ENCODE measurements at places on chromosomes 16 and 17.

DNA sequence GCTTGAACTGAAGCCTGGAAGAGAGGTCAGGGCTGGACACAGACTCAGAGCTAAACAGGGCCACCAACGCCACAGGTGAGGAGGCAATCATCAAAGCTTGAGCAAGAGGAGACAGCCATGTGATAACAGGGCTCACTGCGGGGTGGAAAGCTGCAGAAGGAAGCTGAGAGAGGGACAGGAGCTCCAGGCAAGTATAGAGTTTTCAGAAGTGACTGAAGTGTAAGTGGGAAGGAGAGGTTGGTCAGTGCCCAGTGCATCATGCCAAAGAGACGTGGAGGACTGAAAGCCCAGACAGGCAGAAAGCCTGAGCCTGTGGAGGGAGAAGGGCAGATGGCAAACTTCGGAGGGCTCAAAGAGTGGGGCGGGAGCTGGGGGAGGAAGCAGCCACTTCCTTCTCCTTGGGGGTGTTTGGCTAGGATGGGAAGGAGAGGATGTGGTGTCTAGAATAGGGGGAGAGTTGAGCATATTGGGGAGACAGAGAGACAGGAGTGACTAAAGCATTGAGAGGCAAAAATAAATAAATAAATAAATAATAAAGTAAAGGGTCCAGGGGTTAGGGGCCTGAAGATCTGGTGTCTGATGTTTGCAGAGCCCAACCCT is 2.6 kb downstream of the KIFC3 start:
- DNase-seq: no peak

DNA sequence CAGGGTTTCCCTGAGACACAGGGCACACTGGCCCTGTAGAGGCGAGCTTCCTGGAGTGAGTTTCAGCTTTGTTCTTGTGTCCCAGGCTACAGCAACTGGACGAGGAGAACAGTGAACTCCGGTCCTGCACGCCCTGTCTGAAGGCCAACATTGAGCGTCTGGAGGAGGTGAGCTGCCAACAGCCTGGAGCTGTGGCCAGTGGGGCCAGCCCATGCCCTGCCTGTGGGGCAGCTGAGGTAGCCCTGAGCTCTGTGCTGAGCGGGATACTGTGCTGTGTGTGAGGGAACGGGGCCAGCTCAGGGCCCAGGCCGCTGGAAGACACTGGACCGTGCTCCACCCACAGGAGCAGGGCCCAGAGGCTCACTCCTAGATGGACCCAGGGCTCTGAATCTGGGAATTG is 8.7 kb upstream of the CAPN15 start:
- DNase-seq: no peak

DNA sequence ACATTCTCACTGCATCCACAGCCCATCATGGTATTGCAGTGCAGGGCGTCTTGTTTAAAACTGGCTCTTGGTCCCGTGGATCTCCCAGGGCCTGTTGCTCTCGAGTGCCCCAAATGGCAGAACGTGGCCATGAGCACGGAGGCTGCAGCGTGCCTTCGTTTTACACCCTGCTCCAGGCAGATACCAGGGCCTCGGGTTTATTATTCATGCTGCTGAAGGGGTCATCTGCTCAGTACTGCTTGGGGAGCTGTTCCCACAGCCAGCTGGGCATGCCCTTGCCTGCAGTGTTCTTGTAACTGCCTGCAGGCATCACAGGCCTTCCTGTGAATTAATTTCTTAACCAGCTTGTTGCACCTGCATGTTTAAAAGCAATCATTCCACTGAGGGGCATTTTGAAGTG is 129.7 kb upstream of the CHMP6 start:
- peak; percentile 27 for DNase-seq

DNA sequence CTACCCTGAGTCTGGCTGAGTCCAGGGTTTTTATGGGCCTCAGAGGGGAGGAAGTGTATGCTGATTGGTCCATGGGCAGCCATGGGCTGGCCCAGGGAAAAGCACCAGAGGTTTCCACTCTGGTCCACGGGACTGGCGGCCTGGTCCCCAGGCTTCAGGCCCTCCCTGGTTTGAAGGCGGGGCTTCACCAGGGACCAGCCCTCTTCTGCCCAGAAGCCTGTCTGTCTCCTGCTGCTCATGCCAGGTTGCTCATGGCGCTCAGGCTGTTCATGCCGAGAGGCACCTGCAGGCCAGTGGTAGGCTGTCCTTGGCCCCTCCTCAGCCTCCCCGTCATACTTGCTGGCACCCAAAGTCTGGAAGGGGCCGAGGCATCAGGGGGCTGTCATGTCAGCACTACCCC is 45.0 kb upstream of the CLEC19A start:
- DNase-seq: no peak

GRCh38 chr17:45857977-45858708 is 13.5 kb downstream of the SPPL2C start:
- no peak for DNase-seq

GRCh38 chr16:61590577-61590976 is 445.7 kb downstream of the CDH8 start:
- DNase-seq: peak; percentile 27

DNA sequence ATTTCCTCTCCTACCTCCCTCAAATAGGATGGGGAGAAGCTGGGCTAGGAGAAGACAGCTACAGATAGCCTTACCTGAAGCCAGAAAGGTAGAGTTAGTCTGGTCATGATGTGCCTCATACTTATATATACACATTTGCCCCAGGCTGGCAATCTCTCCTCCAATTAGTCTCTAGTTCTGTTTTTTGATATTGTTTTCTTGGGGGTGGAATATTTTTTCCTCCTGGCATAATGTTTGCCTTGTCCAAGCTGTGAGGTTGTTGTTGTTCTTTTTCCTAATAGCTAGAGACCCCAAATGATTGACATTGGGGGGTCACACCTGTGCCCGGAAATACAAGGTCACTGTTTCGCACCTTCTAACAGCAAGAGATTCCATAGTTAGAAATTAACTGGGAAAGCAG is at the start of gene UMOD:
TSS of gene UMOD (minus strand) at position 101 of the 400 bp plus-strand sequence. CDS start 1,978 bp downstream, outside the sequence.
- DNase-seq: no peak

- DNase-seq: peak; percentile 46
Observed at GRCh38 chr16:68086336-68086841, 1.2 kb downstream of the NFATC3 start.

- no peak for DNase-seq
Observed at GRCh38 chr17:82884970-82885353, 45.1 kb upstream of the ZNF750 start.

GRCh38 chr16:81623365-81624102 is 155.6 kb upstream of the PLCG2 start:
- peak; percentile 69 for DNase-seq

DNA sequence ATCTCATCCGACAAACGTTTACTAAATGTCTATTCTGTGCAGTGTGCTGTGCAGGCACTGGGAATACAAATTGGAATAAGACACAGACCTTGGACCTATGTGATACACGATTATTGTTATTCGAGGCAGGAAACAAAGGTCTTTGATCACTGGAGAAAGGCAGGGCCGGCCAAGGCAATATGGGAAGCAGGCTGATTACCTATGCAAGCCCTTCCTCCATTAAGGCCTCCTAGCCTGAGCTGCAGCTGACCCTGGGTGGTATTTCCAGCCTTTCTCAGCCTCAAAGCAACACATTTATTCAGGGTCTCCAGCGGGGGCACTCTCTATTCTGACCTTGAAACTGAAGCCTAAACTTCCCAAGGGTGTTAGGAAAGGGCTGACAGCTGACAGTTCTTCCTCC is 13.4 kb downstream of the ST6GALNAC1 start:
- no peak for DNase-seq

DNA sequence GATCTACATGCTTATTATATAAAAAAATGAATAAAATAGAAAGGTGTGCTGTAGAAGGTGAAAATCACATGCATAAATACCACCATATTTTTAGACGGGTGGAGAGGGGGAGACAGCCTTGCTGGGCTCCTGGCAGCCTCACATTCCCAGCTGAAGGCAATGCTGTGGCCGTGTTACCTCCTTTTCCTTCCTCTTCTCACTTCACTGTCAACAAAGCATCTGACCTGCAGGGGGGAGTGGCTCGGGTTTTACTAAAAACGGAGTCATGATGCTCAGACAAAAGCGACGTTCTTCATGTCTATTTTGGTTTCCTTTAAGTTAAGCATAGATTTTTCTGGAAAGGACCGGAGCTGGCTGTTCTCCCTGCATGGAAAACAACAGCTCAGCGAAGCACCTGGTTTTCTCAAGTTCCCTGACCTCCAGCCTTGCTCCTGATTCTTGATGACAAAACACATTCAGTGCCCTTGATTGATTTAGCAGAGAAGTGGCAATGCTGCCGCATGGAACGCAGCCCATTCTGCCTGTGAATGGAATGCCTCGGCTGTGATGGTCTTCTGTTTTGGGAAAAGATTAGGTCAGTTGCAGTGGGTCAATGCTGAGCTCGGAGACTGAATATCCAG is 5.5 kb upstream of the RPTOR start:
- DNase-seq: peak; percentile 33

- DNase-seq: peak; percentile 22
Observed at GRCh38 chr16:88681084-88681680, 5.1 kb downstream of the SNAI3 start.

DNA sequence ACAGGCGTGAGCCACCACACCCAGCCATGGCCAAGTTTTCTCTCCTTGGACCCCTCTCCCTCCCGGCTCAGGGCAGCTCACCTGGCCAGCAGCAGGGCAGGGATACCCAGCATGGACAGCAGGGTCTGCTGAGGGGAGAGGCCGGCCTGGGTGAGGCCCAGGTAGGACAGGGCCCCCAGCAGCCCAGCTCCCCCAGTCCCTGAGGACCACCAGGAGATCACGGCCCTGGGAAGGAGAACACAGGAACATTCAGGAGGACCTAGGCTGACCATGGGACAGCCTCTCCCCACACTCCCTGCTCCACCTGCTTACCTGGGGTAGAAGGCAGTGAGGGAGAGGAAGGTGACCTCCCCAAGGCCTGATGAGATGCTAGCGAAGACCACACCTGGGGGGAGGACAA is 5.6 kb downstream of the CLN3 start:
- DNase-seq: no peak

DNA sequence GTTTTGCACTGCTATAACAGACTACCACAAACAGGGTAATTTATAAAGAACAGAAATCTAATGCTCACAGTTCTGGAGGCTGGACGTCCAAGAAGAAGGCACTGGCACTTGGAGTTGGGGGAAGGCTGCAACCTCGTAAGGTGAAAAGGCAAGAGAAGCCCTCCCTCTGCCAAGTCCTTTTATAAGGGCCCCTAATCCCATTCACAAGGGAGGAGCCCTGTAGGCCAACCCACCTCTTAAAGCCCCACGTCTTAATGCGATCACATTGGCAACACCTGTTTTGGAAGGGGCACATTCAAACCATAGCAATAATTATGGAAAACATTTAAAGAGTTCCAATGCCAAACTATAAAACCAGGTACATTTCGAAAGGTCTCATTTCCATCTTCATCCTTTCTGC is 5.2 kb downstream of the PKD1L3 start:
- DNase-seq: no peak

- no peak for DNase-seq
Observed at GRCh38 chr17:62630365-62631085, 3.1 kb downstream of the MRC2 start.

GRCh38 chr17:40399185-40399584 is 18.5 kb downstream of the TOP2A start:
- peak; percentile 76 for DNase-seq

- DNase-seq: no peak
Observed at GRCh38 chr16:78075800-78076199, 23.7 kb upstream of the WWOX start.

DNA sequence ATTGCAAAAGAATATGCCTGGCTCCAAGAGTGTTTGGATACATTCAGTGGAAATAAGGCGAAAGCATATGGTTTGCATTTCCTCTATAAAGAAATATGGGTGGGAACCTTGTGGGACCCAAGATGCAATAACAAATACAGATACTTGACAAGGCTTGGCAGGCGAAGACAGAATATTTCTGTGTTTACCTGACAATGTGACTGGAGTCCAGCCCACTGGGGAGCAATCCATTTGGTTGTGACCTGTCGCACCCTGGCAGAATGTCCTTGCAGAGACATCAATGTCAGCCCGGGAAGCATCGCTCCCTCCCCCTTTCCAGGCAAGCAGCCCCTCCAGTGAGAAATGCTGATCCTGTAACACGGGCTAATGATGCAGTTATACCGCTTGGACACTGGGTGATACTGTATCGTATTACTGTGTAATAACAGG is 296.6 kb downstream of the MAF start:
- DNase-seq: no peak

GRCh38 chr17:65554553-65555223 is 6.8 kb downstream of the AXIN2 start:
- peak; percentile 60 for DNase-seq

DNA sequence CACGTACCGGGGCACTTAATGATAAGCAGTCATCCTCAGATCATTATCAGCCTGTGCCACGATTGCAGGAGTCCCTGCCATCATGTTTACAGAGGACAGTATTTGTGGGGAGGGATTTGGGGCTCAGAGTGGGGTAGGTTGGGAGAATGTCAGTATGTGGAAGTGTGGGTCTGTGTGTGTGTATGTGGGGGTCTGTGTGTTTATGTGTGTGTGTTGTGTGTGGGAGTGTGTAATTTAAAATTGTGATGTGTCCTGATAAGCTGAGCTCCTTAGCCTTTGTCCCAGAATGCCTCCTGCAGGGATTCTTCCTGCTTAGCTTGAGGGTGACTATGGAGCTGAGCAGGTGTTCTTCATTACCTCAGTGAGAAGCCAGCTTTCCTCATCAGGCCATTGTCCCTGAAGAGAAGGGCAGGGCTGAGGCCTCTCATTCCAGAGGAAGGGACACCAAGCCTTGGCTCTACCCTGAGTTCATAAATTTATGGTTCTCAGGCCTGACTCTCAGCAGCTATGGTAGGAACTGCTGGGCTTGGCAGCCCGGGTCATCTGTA is 13.5 kb upstream of the EFCAB13 start:
- DNase-seq: peak; percentile 79

All from NCI-H69 (cell line).